IMR-90 (cell line): ENCODE measurements at places on chromosomes 16 and 17. TPM values are rescaled to one million over a fixed set of nuclear protein-coding genes. Genes with fewer than 3 reads are reported as not detected.

GRCh38 chr17:61532826-61533225 is 58.2 kb downstream of the NACA2 start:
- no peak for DNase-seq
- no peaks in the 10 kb centered on the region for H3K36me3 ChIP-seq
- H3K27ac ChIP-seq, result no peak overlapping the region
- no peaks in the 10 kb centered on the region for H3K4me1 ChIP-seq
- no peak overlapping the region for H3K4me3 ChIP-seq

DNA sequence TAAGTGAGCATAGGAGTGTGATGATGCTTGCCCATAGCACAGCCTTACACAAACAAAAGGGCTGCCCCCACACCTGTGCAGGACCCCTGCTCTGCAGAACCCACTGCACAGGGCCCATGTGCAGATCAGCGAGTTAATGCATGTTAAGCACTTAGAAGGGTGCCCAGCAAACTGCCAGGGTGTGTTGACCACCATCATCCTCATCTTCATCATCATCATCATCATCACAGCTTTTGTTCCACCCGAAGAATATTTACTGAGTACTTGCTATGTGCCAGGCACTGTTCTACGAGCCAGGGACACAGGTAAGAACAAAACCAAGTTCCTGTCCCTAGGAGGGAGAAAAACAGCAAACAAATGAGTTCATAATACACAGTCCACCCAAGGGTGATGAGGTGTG is 11.9 kb downstream of the WFDC1 start:
- H3K27me3 ChIP-seq, result no peaks in the 10 kb centered on the region
- no peak overlapping the region for H3K27ac ChIP-seq
- H3K4me1 ChIP-seq, result peaks cover 22% of the 10 kb centered on the region
- H3K36me3 ChIP-seq, result peaks cover 10% of the 10 kb centered on the region

GRCh38 chr16:74153773-74154172 is 142.8 kb upstream of the PSMD7 start:
- no peak for DNase-seq
- H3K4me1 ChIP-seq, result no peaks in the 10 kb centered on the region
- no peaks in the 10 kb centered on the region for H3K27me3 ChIP-seq
- no peak overlapping the region for H3K4me3 ChIP-seq
- no peaks in the 10 kb centered on the region for H3K36me3 ChIP-seq

The CDH3 gene
- not detected in 2 replicates for total RNA-seq

DNA sequence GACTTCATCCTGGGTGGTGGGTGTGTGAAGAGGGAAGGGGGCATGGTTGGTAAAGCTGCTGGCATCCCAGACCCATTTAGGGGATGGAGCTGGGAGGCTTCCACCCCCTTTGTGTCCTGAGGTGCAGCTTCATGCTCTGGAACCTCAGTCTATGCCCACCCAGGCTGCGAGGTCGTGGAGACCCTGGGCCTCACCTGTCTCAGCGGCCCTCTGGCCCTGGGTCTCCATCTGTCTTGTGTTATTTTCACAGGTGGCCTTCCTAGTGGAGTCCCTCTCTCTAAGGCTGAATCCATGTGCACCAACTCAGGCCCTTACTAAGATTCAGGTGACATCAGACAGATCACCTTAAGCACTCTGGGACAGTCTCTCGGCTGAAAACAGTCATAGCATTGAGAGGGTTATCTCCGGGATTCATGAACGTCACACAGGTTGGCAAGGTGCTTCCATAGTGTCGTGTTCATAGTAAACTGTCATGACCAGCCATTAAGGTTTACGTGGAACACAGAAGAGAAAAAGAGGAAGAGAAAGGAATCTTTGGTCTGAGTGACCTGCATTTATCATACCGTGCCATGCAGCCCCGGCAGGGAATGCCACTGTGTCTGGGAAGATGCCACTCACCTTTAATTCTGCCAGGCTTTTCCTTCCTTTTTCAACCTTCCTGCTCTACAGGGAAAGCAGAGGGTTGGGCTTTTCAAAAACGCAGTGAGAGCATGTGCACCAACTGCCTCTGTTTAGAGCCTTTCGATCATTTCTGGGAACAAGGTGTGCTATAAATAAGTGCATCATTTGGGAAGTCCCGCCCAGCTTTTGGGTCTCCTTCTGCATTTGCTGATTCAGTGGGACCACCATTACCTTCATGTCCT is 4.5 kb upstream of the FOXL1 start:
- no peaks in the 10 kb centered on the region for H3K27me3 ChIP-seq
- H3K27ac ChIP-seq, result no peak overlapping the region
- H3K4me1 ChIP-seq, result peaks cover 16% of the 10 kb centered on the region
- no peak overlapping the region for H3K4me3 ChIP-seq
- no peaks in the 10 kb centered on the region for H3K36me3 ChIP-seq
- DNase-seq, result no peak
